ENCODE measurements at places on chromosomes 5 and 9. TPM values are rescaled to one million over a fixed set of nuclear protein-coding genes. Genes with fewer than 3 reads are reported as not detected.

The FOXD4L3 gene
- total RNA-seq = 0.27 TPM

DNA sequence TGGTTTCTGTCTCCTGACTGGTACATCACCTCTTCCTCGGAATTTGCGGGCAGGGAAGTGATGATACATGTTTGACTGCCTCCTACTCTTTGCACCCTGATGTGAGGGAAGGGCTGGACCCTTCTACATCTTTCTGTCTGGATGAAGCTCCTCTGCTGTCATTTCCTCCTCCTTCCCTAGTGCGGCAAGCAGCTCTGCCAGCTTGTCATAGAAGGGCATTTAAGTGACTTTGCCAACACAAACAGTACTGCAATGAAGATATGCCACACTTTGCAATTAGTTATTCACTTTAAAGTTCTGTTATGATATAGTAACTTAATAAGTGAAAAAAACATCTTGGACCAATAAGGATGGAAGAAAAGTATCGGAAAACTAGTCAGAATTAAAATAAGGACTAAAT, 48.5 kb upstream of the ABL1 start:
- DNase-seq = no peak

DNA sequence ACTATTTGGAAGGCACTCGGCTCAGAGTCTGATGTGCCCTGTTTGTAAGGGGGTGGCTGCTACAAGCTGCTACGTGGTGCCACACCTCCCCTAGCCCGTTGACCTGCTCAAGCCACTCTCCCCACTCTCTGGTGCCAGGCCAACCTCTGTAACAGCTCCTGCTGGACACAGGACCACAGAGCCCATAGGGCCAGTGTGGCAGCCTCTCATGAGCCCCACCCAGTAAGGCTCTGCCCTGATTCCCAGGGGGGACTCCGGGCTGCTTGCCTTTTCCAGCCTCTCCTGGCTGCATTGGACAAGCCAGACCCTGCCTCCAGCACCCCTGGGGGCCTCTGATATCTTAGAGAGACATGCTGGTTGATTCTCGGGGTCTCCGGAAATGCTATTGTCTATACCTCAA, 53.3 kb upstream of the ANGPTL2 start:
- DNase-seq = peak; percentile 9

DNA sequence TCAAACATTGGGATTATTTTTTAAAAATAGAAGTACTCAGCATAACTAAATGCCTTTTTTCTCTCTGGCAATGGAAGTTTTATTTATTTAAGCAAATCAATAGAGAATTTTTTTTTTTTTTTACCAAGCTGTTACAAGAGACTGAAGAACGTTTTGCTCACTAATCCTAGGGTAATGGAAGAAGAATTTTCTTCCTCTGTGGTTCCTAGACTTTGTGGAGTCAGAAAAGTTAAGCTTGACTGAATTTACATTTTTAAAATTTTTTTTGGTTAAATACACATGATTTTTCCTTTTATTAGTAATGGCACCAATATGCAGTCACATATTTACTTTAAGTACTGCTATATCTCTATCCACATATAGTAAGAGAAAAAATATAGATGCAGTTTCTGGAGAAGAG, 189.8 kb downstream of the PCSK1 start:
- no peak for DNase-seq

- DNase-seq = peak; percentile 46
These were observed 202.2 kb upstream of the DMRTA1 start for GRCh38 chr9:22244139-22245011.

DNA sequence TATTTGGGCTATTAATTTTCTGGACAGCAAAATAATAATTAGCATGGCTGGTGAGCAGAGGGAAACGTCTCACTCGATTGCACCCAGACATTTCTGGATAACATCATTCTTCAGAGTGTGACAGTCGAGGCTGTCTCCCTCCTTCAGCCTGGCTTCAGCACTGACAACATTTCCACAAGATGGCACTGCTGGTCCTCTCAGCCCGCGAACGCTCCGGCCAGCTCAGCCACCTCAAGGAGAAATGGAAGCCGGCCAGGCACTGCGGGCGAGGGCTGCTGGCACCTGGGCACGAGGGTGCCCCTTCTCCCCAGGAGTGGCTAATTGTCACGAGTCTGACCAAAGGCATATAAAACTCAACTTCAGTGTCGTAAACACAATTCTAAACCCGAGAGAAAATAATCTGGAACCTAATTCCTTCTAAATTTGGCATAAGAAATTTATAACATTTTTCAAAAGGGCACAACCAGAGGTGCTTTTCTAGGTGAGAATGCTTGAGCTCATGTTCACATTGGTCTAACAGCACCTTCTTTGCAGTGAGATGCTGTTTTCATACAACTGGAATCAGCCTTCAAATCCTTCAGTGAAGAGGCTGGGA, 65.9 kb downstream of the DAP start:
- DNase-seq = peak; percentile 77

The TNFSF15 gene
- not detected for total RNA-seq

The PCDHGA7 gene
- 4.2 TPM for total RNA-seq

DNA sequence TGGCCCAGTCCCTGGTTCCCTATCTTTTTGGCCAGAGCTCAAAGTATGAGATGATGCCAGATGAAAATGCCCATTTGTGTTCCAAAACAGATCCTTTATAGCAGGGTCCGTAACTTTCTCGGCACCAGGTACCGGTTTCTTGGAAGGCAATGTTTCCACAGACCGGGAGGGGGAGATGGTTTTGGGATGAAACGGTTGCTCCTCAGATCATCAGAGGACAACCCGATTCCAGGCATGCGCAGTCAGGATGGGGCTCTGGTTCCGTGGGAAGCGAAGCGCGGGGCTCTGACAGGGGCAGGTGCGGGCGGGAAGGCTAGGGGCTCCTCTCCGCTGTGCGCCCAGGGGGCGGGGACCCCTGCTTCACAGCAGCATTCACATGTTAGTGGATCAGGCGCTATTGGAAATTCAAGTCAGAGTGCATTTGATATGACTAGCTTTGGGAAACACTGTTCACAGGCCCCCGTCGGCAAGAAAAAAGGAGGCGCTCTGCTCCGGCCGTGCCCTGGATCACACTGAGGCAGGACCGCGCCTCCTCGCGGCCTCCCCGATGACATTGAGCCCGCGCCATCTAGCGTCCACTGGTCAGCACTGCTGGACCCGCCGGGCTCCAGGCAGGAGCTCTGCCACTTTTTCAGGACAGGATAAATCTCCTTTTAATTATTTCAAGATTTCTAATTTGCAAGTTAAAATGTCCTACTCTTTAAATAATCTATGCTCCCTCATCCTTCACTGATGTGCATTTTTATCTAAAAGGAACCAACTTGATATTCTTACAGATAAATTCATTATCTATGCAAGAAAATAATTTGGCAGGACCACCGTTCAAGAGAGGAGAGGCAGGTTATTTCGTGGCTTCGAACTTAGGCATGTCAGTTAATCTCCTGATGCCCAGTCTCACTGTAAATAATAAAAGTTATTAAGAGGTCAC, 190.0 kb downstream of the FANCC start:
- DNase-seq = peak; percentile 92

GRCh38 chr9:121949766-121950165, 143.3 kb downstream of the TTLL11 start:
- DNase-seq = no peak

The MOB3B gene
- 1.8 TPM for total RNA-seq

DNA sequence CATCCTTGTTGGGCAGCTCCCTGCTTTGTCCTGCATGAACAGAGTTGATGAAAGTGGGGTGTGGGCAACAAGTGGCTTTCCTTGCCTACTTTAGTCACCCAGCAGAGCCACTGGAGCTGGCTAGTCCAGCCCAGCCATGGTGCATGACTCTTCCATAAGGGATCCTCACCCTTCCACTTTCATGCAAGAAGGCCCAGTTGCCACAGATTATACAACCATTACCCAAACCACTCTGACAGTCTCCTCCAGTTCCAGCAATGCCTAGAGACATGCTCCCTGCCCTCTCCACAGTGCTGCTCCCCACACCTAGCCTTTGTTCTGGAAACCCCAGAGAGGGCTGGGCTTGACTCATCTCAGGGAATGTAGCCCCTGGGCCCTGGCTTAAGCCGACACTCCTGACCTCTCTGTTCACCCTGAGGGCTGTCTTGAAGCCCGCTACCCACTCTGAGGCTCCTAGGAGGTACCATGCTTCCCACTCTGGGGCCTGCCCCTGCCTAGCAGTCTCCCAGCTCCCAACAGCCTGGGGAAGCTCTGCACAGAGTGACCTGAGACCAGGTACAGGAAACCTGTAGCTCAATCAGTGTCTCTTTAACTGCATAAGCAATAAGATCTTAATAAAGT, 3.9 kb downstream of the SLC35A4 start:
- no peak for DNase-seq

- DNase-seq = no peak
These were observed 35.6 kb upstream of the NEURL1B start for GRCh38 chr5:172605466-172605865.

GRCh38 chr5:151568036-151568435, 23.1 kb downstream of the FAT2 start:
- no peak for DNase-seq

The ARHGEF39 gene
- total RNA-seq = 2.6 TPM

The ITGA2 gene
- not detected for total RNA-seq

The FGD3 gene
- total RNA-seq = 1.2 TPM

DNA sequence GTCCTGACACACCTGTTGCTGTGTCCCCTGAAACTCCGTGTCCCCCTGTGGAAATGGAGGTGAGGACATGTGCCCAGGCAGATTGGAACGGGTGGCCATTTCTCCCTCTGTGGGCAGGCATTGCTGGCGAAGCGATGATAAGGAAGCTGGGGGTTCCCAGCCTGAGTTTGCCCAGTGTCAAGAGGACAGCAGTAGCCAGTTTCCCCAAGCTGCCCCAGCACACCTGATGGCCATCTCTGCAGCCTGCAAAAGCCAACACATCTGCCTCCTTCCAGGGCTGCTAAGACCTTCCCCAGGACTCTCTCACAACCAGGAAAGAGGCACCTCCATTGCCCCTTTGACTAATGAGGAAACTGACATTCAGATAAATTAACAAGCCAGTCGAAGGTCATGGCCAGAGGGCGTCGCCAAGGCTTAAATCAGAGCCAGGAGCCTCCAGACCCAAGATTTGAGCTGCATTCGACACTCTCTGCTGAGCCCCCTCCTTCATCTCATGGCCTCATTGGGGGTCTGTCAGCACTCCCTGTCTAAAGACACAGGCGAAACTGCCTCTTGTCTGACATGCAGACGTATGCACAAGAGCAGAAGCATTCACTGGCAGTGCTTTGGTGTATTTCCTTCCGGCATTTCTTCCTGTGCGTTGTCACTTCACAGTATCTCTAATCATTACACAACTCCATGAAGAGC, 10.4 kb upstream of the WNK2 start:
- no peak for DNase-seq

- no peak for DNase-seq
These were observed 203.0 kb downstream of the TTLL11 start for GRCh38 chr9:121889990-121890563.

DNA sequence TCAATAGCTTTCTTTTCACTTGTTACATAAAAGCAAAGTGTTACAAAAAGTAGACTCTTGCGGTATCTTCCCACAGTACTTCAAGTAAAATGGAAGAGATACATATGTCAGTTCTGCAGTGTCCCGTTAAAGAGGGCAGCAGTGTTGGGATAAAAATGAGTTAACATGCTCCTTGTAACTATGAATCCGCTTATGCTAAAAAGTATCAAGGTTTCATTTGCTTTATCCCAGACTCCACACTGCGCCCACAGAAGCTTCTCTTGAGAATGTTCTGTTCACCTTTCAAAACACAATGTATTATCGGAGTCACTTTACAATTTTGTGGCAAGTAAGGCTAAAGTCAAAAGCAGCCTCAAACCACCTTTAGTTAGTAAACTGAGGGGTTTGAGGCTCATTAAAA, 790 bp downstream of the PTAR1 start:
- DNase-seq = no peak

GRCh38 chr5:137575847-137576246, 76.7 kb upstream of the SPOCK1 start:
- DNase-seq = no peak

The WDR31 gene
- total RNA-seq = 1.3 TPM

DNA sequence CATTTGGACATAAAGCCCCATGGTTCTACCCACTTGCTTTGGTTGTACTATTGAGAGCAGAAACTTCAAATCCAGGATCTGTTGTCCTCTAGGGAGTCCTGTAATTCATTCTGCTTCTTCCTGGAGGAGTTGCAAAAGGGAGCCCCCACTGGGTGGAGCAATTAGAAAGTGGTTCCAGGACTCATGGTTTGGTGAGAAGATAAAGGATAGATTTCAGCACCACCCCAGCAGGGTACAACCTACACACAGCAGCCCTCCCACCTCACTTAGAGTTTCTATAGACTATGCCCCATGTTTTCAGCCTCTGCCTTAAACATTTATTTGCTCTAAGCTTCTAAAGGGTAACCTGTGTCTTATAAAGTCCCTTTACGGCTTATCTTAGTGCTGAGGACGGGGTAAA, 112.6 kb upstream of the ARRDC3 start:
- DNase-seq = no peak

GRCh38 chr9:128928624-128929023, 7.8 kb downstream of the PHYHD1 start:
- no peak for DNase-seq

DNA sequence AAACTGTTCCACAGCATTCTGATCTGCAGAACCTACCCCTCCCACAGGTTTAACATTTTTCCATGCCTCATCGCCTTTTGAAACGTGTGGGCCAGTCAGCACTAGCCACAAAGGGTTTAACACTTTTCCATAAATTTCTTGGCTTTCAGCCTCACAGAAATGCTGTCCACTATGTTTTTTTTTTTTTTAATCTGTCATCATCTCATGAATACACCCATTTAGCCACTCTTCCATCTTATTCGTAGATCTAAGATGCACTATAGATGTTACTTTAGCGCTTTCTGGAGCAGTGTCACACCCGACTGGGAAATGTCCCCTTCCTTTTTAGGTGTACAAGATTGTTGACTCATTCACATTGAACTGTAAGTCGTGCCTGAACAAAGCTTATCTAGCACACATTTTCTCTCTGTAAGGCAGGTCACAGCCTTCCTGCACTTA, 62.3 kb downstream of the GCNT1 start:
- no peak for DNase-seq

The FOXD4L6 gene
- total RNA-seq = not detected

DNA sequence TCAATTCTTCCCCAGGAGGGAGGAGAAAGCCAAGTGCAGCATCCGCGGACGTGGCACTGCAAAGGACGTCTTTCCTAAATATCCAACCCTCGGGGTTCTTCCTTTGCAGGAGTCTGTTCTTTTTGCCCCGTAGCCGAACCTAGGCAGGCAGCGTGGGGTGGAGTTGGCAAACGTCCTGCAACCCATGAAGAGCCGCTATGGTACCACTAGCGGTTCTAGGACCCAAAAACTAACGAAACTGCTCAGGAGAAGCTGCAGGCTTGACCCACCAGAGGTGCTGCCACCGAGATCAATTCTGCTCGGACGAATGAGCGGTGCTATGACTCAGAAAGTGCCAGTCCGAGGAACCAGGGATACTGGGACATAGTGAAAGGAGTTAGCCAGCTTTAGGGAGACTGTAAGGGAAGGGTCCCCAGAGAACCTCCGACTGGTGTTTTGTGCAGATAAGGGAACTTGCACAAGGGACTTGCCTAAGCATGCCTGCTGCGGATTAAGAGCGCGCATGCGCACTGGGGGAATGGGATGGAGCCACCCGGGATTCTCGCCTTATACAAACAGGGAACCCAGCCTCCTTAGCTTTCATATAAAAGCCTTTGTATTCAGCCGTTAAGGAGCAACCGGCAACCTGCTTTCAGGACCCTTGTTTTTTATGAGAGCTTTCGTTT, 32.7 kb downstream of the ANXA2R start:
- DNase-seq = peak; percentile 82

The TAF9 gene
- total RNA-seq = 79.0 TPM

The TMEM174 gene
- total RNA-seq = not detected

GRCh38 chr5:1463326-1464095, 18.3 kb upstream of the SLC6A3 start:
- DNase-seq = no peak

- no peak for DNase-seq
These were observed 8.8 kb downstream of the KCNV2 start for GRCh38 chr9:2725898-2726649.

The SPINK1 gene
- not detected for total RNA-seq

All from glutamatergic neuron (in vitro differentiated cells).